SW480 (cell line): ENCODE measurements at places on chromosomes 1 and 21.

- DNase-seq = no peak
Measured at GRCh38 chr1:10530756-10531495, 56.2 kb downstream of the PEX14 start.

GRCh38 chr21:34701726-34702125 lies 32.9 kb downstream of the CLIC6 start:
- no peak for DNase-seq

- no peak for DNase-seq
Measured at GRCh38 chr1:113292603-113293255, 97.6 kb upstream of the MAGI3 start.

- DNase-seq = no peak
Measured at GRCh38 chr1:86938450-86938849, 24.0 kb downstream of the HS2ST1 start.

GRCh38 chr21:14414932-14415508 lies 32.1 kb upstream of the HSPA13 start:
- DNase-seq = no peak

- DNase-seq = no peak
Measured at GRCh38 chr1:203698144-203698543, 66.8 kb upstream of the LAX1 start.
